ENCODE measurements at places on chromosomes 12 and 14.

DNA sequence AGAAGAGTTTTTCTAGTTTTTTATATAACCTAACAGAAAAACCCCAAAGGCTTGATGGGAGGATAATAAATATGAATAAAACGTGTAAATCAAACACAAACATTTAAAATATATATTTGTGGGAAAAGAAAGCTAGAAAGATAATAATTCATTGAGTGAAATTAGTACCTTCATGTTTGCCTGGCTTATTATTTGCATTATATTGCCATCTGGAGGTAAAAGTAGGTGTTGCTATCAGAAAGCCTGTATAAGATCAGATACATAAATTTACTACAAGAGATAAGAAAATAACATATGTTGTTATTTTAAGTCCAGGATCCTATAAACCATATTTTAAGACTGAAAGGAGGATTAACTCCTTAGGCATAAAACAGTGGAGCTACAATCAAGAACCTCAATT is 77.7 kb downstream of the NTS start:
- no peak for DNase-seq

DNA sequence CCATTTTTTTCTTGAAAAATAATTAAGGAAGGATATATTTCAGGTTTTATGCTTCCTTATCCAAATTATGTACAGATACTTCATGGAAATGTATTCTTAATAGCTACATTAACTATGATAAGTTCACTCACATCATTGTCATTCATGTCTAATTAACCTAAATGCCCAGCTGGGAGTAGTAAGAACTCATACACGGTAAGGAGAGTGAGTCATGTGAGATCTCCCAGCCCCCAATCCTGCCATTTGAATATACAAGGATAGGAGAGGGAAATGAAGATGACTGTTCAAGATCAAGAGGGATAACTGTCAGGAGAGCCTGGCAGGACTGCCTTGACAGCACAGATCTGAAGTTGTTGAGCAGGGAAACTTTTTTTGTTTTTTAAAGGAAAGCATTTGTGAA is 343.4 kb upstream of the USP15 start:
- DNase-seq, result no peak

DNA sequence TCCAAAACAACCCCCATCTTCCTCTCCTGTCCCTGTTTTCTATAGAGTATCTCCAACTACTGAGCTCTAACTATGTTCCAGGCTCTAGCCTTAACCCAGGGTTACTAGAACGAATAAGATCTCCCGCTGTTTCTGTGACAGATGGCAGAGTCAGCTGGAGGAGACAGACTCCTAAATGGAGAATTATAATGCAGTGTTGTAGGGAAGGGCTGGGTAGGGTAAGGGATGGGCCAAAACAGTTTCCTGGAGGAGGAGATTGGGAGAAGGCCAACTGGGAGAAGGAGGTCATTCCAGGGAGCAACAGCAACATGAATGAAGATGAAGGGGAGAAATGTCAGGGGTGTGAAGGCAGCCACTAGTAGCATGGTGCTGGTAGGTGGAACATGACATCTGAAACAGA is 73.4 kb upstream of the ANO4 start:
- no peak for DNase-seq

GRCh38 chr12:22518060-22518719 is 26.2 kb downstream of the C2CD5 start:
- no peak for DNase-seq

GRCh38 chr14:67441256-67441655 is 29.3 kb upstream of the PLEK2 start:
- no peak for DNase-seq

GRCh38 chr12:98418357-98419075 is 96.9 kb upstream of the TMPO start:
- DNase-seq, result no peak

DNA sequence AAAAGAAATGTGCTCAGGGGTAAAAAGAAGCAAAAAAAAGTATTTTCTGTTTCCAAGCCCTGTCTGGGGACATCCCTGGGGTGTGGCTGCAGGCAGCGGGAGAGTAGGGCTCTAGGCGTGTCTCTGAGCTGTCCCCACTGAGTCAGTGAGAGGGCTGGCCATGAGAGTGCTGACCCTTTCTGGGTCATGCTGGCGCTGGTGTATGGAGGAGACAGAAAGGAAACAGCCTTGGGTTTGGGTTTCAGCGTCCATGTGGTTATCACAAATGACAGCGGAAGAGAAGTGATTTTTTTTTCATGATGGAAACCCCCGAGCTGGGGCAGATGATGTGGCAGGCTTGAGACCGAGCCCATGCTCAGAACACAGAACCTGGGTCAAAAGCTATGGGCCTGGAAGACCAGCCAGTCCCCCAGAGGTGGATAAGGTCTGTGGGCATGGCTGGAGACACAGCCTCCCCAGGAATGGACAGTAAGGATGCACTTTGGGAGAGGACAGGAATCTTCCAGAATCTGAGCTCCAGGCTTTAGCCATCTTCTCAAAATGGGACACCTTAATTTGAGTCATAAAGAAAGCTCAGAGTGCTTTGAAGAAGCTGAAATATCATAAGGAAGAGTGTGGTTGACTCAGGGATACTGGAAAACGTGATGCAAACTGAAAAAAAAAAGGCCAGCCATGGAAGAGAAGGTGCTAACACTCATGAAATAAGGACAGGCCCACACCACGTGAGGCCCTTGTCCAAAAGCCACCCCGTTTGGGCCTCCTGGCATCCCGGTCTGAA is 36.2 kb downstream of the SYNE3 start:
- DNase-seq, result peak; percentile 22

- DNase-seq, result no peak
These were observed 621.0 kb downstream of the CCER1 start for GRCh38 chr12:90333939-90334338.

- no peak for DNase-seq
These were observed 20.3 kb downstream of the MTA1 start for GRCh38 chr14:105439710-105440553.

DNA sequence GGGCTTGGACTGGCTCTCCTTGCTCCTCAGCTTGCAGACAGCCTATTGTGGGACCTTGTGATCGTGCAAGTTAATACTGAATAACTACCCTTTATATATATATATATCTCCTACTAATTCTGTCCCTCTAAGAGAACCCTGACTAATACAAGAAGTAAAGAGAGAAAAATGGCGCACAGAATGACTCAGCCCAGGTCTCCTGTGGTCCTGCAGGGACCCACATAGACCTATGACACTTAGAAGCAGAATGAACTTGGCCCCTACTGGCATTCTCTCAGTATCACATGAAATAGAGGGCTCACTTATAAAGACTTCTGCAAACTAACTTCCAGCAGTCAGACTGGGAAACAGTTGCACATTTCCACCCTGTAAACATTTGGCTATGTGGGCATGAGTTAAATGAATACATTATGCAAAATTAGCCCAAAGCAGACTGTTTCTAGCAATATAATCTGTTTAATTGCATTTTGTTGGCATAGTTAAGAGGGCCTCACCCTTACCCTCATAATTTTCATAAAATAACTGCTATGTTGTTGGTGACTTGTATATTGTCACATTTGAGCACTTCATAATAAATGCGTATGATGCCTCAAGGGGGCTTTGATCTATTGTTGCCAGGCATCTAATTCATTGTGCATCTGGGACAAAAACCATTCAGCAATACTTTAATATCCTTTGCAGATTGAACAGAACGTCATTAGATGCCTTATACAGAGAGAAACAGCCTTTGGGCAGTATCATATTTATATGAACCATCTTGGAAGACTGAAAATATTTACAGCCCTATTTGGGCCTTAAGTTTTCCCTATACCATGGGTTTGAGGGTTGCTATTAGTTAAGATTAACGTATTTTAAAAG is 349.7 kb upstream of the DIO2 start:
- no peak for DNase-seq

DNA sequence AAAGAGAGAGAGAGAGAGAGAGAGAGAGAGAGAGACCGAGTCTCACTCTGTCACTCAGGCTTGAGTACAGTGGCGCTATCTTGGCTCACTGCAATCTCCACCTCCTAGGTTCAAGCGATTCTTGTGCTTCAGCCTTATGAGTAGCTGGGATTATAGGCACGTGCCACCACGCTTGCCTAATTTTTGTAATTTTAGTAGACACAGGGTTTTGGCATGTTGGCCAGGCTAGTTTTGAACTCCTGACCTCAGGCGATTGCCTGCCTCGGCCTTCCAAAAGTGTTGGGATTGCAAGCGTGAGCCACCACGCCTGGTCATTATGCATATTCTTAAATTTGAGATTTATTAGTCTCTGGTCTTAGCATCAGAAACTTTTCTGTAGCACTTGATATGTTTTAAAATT is 317.9 kb upstream of the ATP2B1 start:
- no peak for DNase-seq

- DNase-seq, result no peak
These were observed 225.2 kb upstream of the BTG1 start for GRCh38 chr12:92370828-92371227.

DNA sequence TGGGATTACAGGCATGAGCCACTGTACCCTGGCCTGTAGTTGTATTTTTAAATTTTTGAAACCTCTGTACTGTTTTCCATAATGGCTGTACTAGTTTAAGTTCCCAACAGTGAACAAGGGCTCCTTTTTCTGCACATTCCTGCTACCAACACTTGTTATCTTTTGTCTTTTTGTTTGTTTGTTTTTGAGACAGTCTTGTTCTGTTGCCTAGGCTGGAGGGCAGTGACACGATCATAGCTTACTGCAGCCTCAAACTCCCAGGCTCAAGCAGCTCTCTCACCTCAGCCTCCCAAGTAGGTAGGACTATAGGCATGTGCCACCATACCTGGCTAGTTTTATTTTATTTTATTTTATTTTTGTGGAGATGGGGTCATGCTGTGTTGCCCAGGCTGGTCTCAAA is 23.0 kb downstream of the BRMS1L start:
- no peak for DNase-seq

- DNase-seq, result peak; percentile 62
These were observed 3.7 kb upstream of the NECAP1 start for GRCh38 chr12:8078398-8078797.

DNA sequence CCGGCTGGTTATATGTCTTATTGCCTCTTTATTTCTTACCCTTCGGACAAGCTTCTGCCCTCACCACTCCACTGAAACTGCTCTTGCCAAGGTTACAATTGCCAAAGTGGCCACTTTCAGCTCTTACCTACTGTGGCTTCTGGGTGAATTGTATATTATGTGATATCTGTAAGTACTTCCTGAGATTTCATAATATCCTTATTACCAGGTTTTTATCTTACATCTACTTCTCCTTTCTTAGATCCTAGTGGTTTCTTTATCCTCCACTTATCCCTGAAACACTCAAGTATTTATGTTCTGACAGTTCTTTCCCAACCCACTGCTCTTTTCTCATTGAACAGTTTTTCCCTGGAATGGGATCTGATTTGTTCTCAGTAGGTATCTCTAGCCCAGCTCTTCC is 10.5 kb downstream of the CELA1 start:
- DNase-seq, result no peak

DNA sequence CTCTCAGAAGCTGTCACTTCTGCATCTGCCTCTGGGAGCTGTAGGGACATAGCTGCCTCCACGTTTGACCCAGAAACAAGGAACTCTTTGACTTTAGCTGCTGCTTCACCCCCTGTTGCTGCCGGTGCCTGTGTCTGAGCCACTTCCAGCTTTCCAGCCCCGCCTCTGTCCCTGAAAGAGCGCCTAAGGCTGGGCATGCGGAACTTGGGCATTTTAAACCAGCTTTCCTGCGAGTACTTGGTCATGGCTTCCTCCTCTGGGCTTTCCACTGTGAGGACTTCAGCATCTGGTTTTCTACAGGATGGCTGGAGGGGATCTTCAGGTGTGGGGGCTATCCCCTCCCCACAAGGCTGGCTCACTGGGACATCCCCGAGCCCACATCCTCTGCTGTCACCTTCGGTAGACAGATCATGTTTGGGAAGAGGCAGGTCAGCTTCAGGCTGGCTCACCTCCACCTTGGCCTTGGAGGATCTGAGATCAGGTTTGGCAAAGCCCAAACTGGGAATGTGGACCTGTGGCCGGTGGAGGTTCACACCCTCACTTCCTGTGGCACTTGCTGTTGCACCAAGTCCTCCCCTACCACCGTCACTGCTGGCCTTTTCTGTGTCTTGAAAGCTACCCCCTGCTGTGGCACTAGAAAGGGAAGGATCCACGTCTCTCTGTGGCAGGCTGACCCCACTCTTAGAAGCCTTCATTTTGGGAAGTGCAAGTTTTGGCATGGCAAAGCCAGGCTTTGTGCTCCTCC is 15.2 kb downstream of the PLD4 start:
- no peak for DNase-seq

- no peak for DNase-seq
These were observed 6.8 kb downstream of the OR11G2 start for GRCh38 chr14:20197459-20197858.

- DNase-seq, result no peak
These were observed 63.4 kb downstream of the AACS start for GRCh38 chr12:125128439-125129178.

DNA sequence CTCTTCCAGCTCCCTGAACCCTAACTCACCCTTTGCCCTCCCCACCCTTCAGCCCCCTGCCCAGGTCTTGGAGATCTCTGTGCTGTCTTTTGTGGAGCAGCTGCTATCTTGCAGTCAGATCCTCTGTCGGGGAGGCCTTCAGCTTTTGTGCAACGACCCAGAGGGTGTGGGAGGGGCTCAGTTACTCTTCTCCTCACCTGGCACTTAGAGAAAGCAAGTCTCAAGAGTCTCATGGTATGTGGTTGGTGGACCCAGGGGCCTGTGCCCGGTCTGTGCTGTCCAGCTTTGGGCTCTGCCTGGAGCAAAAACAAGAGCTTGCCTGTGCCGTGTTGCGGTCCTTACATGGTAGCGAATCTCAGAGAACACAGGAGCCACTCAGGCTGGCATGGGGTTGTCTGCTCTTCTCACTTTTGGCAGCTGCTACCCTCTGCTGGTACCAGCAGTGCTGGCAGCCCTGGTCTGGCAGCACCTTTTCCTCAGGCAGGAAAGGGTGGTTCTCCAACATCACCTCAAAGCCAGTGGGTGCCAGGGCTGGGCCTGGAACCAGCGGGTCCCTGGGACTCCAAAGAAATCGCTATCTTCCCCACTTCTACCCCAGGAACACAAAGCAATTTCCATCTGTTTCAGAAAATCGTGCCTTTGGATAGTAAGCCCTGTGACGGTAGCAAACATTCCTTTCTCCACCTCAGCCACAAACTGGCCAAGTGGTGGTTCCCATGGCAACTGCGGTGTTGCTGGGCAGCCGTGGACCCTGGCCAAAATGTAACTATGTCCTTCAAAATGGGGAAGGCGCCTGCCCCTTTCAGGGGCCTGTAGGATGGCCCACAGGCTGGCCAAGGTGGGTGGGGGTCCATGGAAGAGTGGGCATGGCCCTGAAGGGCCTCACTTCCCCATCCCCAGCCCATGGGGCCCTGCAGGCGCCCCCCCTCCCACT is 90.0 kb downstream of the RIN3 start:
- peak; percentile 53 for DNase-seq

DNA sequence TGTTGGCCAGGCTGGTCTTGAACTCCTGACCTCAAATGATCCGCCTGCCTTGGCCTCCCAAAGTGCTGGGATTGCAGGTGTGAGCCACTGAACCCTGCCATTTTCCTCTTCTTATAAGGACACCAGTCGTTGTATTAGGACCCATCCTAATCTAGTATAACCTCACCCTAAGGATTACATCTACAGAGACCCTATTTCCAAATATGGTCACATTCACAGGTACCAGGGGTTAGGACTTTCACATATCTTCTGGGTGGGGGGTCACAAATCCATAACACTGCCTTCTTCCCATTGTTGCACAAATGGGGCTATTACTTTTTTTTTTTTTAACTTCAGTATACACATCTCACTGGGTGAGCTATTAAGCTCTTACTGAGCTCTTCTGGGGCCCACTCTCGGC is 38.6 kb downstream of the ARF6 start:
- DNase-seq, result no peak

- no peak for DNase-seq
These were observed 324 bp downstream of the POLE start for GRCh38 chr12:132686825-132687210.

All from activated CD4-positive, alpha-beta T cell treated with anti-CD3 and anti-CD28 coated beads, Interleukin-2, amount 50 U/mL, for 1 hour (primary cell).